ENCODE measurements at places on chromosomes 5 and 9.
A peak's percentile ranks its signal among the peaks of the same experiment; 100 is the strongest.

GRCh38 chr5:308672-309271, 12.7 kb upstream of the AHRR start:
- DNase-seq, result peak; percentile 86

DNA sequence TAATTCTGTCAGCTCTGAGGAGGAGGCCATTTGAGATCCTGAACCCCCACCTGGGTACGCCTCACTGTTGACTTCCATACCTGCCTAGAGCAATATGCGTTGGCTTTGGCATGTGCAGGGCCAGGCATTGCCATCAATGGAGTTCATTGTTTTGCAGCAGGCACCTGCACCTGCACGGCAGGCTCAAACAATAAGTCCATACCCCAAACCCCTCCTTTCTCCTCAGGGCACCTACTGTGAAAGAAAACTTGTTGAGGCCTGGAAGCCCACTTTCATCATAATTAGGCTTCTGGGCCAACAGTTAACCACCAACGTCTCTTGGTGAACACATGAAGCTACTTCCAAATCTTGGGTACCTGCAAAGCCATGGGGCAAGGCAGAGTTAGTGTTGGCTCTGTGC, 238.7 kb downstream of the NFIB start:
- no peak for DNase-seq

DNA sequence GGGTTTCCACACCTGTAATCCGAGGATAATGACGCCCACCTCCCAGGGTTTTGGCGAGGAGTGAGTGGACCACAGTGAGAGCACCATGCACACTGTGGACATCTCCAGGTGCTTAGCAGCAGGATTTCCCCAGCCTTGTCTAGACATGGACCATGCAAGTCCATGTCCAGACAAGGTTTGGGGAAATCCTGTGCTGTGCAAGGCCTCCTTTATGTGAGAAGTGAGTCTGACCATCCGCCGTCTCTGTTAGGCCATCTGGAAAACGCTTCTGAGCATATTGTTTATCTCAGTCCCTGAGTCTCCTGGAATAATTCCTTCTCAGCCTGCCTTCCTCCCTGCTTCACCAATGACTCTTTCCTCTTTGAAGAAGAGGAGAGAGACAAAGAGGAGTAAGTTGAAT, 26.2 kb upstream of the TNFAIP8 start:
- no peak for DNase-seq

DNA sequence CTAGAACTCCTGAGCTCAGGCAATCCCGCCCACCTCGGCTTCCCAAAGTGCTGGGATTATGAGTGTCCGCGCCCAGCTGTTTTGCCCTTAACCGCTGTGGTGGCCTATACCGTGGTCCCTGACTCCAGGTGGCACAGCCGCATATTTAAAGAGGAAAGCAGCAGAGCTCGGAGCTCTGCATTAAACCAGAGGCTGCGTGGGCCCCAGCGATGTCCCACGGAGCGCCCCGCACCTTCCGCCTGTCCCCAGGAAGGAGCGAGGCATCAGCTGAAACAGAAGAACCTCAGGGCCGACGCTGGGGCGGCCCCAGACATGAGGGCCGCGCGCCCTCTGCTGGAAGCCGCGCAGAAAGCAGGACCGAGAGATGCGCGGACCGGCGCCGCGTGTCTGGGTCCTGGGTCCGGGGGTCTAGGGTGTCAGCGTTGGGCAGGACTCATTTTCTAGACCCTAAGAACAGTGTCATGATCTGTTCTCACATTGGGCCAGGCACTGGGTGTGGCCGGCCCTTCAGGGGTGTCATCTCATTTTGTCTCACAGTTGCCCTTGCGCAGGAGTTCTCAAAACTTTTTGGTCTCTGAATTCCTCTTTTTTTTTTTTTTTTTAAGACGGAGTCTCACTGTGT, 37.7 kb downstream of the LAMC3 start:
- no peak for DNase-seq

DNA sequence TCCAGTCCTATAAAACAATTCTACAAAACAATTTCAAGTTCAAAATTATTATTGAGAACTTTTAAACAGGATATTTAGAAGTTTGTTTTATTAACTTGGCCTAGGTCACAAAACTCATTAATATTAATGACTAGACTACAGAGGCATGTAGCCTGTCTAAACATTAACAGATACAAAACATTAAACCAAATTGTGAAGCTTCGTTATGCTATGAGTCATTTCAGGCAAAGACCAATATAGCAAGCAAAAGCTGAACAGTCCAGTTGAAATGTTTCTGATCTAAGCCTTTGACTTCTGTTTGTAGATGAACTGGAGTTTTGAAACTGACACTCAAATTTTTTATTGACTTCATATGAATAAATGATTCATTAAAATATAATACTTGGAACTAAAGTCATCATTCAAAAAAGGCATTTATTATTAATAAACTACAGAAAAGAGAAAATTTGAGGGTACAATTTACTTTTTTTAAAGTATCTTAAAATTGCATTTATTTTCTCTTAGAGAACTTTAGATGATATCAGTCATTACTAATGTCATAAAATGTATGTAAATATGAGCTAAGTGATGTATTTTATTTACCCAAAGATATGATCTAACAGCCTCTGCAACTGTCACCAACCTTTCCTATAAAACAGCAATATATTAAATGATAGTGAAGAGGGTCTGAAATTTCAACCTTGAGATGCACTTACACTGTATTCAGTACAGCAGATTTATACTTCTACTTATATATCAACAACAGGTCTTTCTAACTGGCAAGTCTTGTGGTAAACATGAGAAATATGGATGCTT, 188.8 kb downstream of the COMMD10 start:
- DNase-seq, result no peak

DNA sequence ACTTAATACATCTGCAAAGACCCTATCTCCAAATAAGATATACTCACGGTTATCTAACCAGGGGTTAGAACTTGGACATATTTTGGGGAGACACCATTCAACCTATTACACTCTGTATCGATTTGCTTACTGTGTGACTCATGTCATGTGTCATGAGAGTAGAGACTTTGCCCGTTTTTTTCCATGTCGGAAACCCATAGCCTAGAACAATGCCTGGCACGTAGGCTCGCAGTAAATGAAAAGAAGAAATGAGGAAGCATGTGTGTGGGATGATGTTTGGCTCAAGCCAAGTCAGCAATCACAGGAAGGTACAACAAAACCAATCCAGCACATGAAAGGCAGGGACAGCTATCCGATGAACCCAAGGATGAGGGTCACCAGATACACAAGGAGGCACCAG, 94.6 kb upstream of the DNAH5 start:
- DNase-seq, result no peak

GRCh38 chr5:172792701-172793570, 21.9 kb upstream of the DUSP1 start:
- DNase-seq, result no peak

DNA sequence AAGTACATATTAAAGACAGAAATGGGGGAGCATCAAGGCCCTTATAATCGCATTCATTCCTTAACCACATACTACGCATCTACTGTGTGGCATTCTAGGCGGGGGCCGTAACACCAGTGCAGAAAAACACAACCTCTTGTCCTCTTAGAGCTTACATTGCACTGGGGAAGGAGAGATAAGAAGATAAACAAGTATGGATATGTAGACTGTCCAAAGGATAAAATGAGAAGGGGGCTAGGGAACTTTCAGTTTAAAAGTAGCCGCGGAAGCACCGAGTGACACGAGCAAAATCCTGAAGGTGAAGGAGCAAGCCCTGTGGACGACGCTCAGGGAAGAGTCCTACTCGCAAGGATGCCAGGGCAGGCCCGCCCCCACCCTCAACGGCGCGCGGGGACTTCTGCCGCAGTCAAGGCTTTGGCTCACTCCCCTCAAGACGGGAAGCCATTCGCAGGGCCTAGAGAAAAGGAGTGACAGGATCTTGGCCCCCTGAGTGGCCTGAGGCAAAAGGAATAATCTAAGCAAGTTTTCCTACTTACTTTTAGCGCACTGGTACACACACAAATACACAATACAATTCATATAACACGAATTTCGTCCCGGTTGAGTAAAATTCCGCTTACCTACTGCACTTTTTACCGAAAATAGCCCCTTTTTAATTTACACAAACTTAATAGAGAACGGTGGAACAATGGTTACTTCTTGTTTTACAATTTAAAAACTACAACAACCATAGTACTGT, 1.3 kb upstream of the NIPBL start:
- peak; percentile 53 for DNase-seq

DNA sequence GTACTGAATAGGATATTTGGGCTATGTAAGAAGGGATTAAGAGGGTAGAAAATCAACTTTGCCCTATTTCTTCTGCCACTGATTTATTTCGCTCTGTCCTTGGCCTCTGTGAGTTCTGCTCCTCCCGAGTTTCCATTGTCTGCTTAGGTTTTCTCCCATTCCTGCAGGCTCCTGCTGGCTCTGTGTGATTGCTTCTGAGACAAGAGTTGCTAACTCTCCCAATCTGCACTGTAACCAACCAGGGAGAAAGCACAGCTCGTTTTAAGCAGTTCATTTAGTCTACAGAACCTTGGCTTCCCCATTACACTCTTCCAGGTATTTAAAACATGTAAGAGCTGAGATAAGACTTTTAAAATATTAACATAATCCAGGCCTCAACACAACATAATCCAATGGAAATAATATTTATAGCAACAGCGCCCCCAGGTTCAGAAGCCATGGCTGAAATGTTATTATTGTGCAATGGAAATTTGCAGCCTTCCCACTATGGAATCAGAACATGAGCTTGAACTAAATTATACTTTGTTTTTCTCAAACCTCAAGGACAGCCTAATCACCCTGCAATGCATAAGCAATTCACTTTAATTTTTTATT, 203.5 kb downstream of the ERCC6L2 start:
- DNase-seq, result no peak

GRCh38 chr9:113634596-113635515, 171.3 kb downstream of the RGS3 start:
- DNase-seq, result no peak

GRCh38 chr5:139451878-139452660, 10.5 kb downstream of the ECSCR start:
- no peak for DNase-seq

DNA sequence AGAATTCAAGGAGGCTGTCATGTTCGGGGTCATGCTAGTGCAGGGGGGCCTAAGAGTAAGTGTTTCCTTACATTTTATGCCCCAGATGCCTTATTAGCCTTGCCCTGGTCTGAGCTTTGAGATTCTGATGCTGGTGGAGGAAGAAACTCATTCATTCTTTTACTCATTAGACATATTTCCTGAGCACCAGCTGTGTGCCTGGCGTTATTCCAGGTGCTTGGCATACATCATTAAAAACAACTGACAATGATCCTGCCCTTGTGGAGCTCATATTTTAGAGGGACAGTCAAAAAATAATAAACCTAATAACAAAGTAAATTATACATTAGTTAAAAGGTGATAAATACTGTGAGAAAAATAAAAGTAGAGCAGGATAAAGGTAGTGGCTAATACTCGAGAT, 138.9 kb upstream of the SGCD start:
- no peak for DNase-seq

- DNase-seq, result no peak
Measured at GRCh38 chr5:91291628-91292569, 91.2 kb downstream of the ARRDC3 start.

- DNase-seq, result no peak
Measured at GRCh38 chr9:138073808-138074207, 196.2 kb downstream of the CACNA1B start.

GRCh38 chr5:15334551-15335266, 165.3 kb upstream of the FBXL7 start:
- DNase-seq, result no peak
